ENCODE measurements at places on chromosomes 2 and 18.

DNA sequence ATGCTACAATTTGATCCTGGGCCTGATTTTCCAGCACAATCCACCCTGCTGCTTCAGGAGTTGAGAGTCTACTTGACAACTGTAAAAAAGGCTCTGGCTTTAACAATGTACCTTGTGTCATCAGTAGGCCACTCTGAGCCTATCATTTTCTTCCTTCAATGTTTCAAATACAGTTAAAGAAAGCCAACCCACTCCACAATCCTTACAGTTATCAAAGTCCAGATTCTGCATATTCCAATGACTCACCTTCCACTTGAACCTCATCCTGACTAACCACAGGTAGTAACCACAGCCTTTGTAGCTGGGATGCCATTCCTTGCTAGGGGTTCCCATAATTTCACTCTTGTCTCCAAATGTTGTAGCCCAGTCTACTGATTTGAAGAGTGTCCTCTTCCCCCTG is 35.5 kb upstream of the AQP4 start:
- no peak for DNase-seq

- no peak for DNase-seq
These were observed 34.9 kb upstream of the ATP8B1 start for GRCh38 chr18:57837917-57838548.

DNA sequence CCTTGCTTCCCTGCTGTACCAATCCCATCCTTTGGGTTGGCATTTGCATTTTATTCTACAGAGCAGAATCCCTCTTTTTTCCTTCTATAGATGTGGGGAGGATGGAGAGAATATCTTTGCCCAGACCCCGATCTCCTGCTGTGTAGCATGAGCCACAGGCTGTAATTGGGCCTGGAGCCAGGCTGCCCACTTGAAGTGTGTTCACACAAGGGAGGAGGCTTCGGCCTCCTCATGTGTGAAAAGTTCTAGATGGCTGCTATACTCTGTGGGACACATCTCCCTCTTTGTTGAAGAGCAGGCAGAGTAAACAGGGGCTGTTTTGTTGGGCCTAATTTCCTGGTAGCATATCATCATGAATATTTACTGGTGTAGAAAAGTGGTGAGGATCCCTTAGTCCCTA is 126.3 kb downstream of the XRCC5 start:
- DNase-seq, result no peak

DNA sequence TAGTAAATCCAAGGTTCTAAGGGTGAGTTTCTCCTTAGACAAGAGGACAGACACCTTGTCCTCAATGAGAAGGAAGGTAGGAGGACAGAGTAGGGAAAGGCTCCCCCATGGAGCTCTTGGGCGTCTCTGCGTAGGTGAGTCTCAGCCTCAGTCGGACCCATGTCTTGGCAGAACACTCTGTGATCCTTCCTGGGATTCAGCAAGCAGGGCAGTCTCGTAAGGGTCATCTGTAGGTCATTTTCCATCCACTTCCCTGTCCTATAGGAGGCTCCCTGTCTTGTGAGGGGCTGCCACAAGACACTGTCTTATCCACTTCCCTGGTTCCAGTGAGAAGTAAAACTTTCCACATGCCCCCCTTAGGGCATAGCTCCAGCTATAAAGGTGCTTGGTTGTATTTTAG is 122.6 kb upstream of the TWIST2 start:
- DNase-seq, result no peak

DNA sequence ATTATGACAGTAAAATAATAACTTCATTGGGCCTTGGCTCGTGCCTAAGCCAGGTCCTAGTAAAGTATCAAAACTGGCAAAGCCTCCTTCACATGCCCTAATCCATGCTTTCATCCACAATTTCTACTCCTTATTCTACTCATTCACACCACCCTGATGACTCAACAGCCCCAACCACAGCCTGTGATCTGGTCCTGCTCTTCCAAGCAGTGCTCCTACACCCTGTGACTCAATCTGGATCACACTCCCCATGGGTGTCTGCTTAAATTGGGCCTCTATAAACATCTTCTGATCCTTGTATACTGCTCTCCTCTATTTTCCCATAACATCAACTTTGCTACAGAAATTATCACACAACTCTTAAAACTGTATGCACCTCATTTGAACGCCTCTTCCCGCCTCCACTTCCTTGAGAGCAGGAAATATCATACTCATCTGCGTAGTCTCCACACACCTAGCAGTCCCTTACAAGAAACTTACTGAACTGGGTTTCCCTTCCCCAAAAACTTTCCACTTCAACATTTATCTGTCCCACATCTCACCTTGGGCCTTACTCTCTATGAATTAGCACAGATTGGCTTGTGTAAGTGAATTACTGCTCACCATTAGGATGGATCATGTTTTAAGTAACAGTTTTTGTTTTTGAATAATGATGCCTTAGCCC is 15.9 kb downstream of the GTF3C3 start:
- no peak for DNase-seq
